ENCODE measurements at places on chromosomes 16 and 17. TPM values are rescaled to one million over a fixed set of nuclear protein-coding genes. Genes with fewer than 3 reads are reported as not detected.

The PRDM7 gene
- total RNA-seq = not detected

The SP6 gene
- total RNA-seq = 0.07 TPM

The HOXB9 gene
- 2.6 TPM for total RNA-seq

The CD300A gene
- 3.8 TPM for total RNA-seq

The PLA2G10 gene
- total RNA-seq = not detected

The KRT33B gene
- total RNA-seq = not detected

The NHLRC4 gene
- total RNA-seq = 0.55 TPM

The CA5A gene
- total RNA-seq = not detected

The ZP2 gene
- not detected for total RNA-seq

DNA sequence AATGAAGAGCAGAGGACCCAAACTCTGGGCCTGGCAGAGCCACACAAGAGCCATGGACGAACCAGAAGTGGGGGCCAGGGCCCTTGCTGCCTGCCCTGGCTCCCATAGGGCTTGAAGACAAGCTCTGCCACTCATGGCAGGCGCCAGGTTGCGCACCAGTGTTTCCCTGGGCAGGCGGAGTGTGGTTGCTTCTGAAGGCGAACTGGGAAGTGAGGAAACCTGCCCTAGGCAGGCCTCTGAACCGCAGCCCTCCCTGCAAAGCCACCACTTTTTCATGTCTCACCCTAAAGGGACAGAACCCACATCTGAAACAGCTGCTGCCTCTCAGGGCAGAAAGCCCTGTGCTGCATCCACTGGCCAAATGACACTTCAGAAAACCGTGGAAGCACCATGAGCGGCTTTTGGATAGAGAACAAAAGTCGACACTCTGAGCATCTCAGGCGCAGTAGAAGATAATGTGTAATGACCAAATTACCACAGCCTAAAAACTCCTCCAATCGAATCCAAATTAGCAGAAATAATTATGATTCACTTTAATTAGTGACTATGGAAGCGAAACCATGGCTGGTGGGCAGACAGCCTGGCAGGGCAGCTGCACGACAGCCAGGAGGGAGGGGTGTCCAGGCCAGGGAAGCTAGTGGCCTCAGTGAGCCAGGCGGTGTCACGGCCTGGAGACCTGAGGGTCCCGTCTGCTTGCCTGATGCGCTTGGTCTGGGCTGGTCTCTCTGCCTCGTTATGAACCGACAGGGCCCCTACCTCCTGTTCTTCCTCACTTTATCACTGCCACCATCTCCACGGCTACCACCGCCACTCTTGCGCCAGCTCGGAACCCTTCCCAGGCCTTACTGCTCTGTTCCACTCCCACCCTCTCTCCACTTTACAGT is 59.1 kb downstream of the PRMT7 start:
- no peaks in the 10 kb centered on the region for H3K36me3 ChIP-seq
- peak overlapping the region; percentile 17 for H3K4me3 ChIP-seq
- peaks cover 4% of the 10 kb centered on the region for H3K27me3 ChIP-seq
- H3K27ac ChIP-seq = no peak overlapping the region
- peaks cover 39% of the 10 kb centered on the region for H3K4me1 ChIP-seq

GRCh38 chr16:9787717-9788116 is 394.5 kb downstream of the GRIN2A start:
- no peaks in the 10 kb centered on the region for H3K36me3 ChIP-seq
- H3K4me3 ChIP-seq = no peak overlapping the region
- no peak overlapping the region for H3K27ac ChIP-seq
- H3K27me3 ChIP-seq = no peaks in the 10 kb centered on the region

DNA sequence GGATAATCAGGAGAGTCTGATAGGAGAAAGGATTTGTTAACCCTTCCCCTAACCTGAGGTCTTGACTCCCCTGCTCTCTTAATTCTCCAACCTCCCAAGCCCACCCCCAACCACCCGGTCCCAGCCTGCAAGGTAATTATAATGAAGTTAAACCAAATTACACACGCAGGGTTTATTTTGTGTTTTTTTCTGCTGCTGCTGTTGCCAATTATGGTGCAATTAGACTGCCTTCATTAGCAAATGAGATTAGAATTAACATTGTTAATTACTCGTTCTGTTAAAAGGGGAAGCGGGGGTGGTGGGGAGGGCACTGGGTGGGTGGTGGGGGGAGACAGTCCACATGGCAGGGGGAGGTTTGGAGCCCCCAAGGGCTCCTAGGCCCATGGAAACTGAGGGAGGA is 128.9 kb downstream of the CCT6B start:
- no peaks in the 10 kb centered on the region for H3K4me1 ChIP-seq
- peaks cover 5% of the 10 kb centered on the region for H3K27me3 ChIP-seq
- no peak overlapping the region for H3K4me3 ChIP-seq

DNA sequence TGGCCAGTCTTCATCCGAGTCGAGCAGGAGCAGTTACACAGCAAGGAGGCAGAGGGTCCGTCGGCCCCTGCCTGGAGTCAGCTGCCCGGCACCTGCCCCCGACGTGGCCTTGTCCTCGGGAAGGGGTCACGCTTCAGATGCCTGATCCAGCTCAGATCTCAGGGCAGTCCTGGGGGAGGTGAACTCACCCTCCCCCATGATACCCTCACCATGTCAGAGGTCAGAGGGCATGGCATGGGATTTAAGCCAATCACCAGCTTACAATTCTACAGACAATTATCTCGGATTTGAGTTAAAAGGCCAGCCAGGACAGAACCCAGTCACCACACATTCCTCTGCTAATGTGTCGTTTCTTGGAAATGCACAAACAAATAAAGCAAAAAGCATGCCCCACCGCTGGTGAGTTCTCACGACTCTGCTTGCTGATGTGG is 211.3 kb downstream of the FOXL1 start:
- no peaks in the 10 kb centered on the region for H3K36me3 ChIP-seq
- no peak overlapping the region for H3K27ac ChIP-seq
- H3K27me3 ChIP-seq = no peaks in the 10 kb centered on the region
- DNase-seq = no peak
- H3K4me3 ChIP-seq = no peak overlapping the region

DNA sequence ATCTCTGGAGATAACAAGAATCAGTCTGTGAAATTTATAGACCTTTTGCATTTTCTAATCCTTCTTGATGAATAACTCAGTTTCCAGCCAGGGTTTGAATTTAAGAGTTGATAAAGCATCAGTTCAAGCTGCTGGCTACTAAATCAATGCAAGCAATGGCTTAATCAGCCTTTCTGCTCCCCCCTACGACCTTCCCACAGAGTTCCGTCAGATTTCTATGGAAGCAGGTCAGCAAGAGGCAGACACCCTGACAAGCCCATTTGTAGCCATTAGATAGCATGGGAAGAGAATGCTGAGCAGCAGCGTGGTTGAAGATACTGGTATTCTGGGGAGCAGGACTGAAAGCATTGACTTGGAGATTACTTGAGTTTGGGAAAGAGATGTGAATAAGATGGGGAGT is 868.1 kb downstream of the KCNJ2 start:
- no peaks in the 10 kb centered on the region for H3K27me3 ChIP-seq
- DNase-seq = no peak
- H3K4me3 ChIP-seq = no peak overlapping the region
- no peaks in the 10 kb centered on the region for H3K36me3 ChIP-seq
- no peak overlapping the region for H3K27ac ChIP-seq
- H3K4me1 ChIP-seq = no peaks in the 10 kb centered on the region

GRCh38 chr16:80718480-80719220 is 85.7 kb downstream of the CDYL2 start:
- peaks cover 15% of the 10 kb centered on the region for H3K4me1 ChIP-seq
- no peak overlapping the region for H3K27ac ChIP-seq

- H3K27me3 ChIP-seq = no peaks in the 10 kb centered on the region
- no peaks in the 10 kb centered on the region for H3K36me3 ChIP-seq
- peak overlapping the region; percentile 86 for H3K4me3 ChIP-seq
- H3K4me1 ChIP-seq = peaks cover 30% of the 10 kb centered on the region
Observed at GRCh38 chr17:68288804-68289203, 2.1 kb downstream of the SLC16A6 start.

- H3K4me1 ChIP-seq = no peaks in the 10 kb centered on the region
- H3K36me3 ChIP-seq = no peaks in the 10 kb centered on the region
- no peak for DNase-seq
- H3K4me3 ChIP-seq = no peak overlapping the region
Observed at GRCh38 chr17:13158494-13159240, 140.8 kb upstream of the ELAC2 start.

- H3K27ac ChIP-seq = no peak overlapping the region
- no peaks in the 10 kb centered on the region for H3K36me3 ChIP-seq
- no peak for DNase-seq
- H3K27me3 ChIP-seq = no peaks in the 10 kb centered on the region
- no peaks in the 10 kb centered on the region for H3K4me1 ChIP-seq
- H3K4me3 ChIP-seq = no peak overlapping the region
Observed at GRCh38 chr16:79844603-79845002, 244.1 kb upstream of the MAF start.

GRCh38 chr16:2162676-2163118 is 7.1 kb downstream of the TRAF7 start:
- no peak overlapping the region for H3K27ac ChIP-seq
- no peaks in the 10 kb centered on the region for H3K27me3 ChIP-seq
- DNase-seq = no peak

Measured in CD8-positive, alpha-beta memory T cell (primary cell).